ENCODE measurements at places on chromosomes 2 and 18. TPM values are rescaled to one million over a fixed set of nuclear protein-coding genes. Genes with fewer than 3 reads are reported as not detected.
A peak's percentile ranks its signal among the peaks of the same experiment; 100 is the strongest.

DNA sequence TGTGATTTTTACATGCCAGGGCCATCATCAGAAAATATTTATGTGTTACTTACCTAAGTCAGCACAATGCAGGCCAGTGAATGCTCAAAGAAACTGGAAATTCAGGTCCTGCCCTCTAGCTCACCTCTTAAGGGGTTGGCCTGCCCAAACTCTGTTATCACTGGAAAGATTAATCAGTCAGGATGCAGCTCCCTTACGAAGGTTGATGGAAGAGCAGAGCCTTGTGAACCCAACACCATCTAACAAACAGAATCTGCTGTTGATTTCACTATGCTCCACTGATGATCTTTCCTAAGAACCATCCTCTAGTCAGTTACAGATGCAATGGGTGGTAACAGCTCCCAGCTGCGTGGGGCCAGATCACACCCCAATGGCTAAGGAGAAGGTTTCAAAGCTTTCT lies 38.2 kb downstream of the SOX11 start:
- no peak for DNase-seq

- no peak for DNase-seq
Observed at GRCh38 chr2:206962966-206963365, 23.6 kb downstream of the CPO start.

GRCh38 chr2:120451334-120451733 lies 105.4 kb downstream of the INHBB start:
- DNase-seq: no peak

- DNase-seq: peak; percentile 79
Observed at GRCh38 chr2:236572482-236572881, 2.9 kb downstream of the ACKR3 start.

DNA sequence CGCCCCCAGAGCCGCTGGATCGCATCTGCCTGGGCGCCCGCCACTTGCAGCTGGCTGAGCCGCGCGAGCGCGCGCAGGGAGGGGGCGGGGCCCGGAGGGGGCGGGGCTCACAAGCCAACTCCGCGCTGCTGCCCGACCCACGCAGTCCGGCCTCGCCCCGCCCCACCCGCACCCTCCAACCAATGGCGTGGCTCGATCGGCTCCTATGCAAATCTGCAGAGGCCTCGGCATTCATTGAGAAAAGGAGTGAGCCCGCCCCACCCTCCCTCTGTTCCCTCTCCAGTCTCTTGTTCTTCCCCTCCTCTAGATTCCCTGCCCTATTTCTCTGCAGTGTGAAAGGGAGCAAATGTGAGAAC lies at the start of gene ALK:
ALK (minus strand) TSS at position 27 of the 356 bp plus-strand sequence. CDS start 927 bp downstream, outside the sequence.
- peak; percentile 84 for DNase-seq

DNA sequence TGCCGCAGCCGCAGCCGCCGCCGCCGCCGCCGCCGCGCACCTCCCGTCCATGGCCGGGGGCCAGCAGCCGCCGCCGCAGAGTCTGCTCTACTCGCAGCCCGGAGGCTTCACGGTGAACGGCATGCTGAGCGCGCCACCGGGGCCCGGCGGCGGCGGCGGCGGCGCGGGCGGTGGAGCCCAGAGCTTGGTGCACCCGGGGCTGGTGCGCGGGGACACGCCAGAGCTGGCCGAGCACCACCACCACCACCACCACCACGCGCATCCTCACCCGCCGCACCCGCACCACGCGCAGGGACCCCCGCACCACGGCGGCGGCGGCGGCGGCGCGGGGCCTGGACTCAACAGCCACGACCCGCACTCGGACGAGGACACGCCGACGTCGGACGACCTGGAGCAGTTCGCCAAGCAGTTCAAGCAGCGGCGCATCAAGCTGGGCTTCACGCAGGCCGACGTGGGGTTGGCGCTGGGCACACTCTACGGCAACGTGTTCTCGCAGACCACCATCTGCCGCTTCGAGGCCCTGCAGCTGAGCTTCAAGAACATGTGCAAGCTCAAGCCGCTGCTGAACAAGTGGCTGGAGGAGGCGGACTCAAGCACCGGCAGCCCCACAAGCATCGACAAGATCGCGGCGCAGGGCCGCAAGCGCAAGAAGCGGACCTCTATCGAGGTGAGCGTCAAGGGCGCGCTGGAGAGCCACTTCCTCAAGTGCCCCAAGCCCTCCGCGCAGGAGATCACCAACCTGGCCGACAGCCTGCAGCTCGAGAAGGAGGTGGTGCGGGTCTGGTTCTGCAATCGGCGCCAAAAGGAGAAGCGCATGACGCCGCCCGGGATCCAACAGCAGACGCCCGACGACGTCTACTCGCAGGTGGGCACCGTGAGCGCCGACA lies 2.4 kb downstream of the POU3F3 start:
- DNase-seq: no peak

- no peak for DNase-seq
Observed at GRCh38 chr2:6993936-6994335, 76.7 kb downstream of the RNF144A start.

- DNase-seq: no peak
Observed at GRCh38 chr2:130848526-130849210, 12.0 kb downstream of the ARHGEF4 start.

DNA sequence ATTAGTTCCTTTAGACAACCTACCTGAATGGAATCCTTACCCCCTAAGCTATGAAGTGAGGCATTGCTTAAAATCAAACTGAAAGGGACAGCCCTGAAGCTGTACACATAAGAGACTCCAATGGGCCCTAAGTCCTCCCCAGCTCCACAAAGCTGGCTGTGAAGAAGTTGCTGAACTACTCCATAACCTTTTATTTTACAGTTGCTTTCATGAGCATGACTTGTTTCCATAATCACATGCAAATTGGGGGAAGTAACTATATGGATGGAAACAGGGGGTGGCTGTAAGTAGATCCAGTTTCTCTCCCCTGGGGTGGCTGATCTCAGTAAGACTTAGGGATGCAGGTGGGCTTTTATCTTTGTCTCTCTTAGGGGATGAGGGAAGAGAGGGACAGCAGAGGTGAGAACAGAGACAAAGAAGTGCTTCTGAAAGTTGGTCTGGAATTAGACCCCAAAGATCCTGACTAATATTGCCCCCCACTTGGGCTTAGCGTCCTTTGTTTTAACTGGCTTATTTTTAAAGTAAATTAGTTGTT lies 5.5 kb downstream of the FZD5 start:
- no peak for DNase-seq

- no peak for DNase-seq
Observed at GRCh38 chr18:56283316-56283715, 355.1 kb downstream of the TXNL1 start.

- no peak for DNase-seq
Observed at GRCh38 chr2:199310771-199311585, 146.8 kb downstream of the SATB2 start.

DNA sequence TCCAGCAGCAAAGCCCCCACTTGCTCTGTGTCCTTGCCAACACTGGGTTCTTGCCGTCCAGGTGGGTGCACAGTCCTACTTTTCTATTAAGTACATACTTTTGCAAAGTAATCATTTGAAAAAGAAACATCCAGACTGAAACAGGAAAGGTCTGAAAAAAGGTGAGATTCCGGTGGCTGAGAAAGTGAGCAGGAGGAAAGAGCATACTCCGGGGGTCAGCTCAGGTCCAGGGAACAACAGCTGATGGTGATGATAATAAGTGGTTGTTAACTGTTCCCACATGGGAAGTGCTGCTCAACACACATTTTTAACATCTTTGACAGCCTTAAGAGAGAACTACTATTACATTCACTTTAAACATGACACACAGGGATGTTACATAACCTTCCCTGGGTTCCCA lies 86.1 kb upstream of the UXS1 start:
- DNase-seq: no peak

GRCh38 chr2:43648994-43649701 lies 12.1 kb downstream of the PLEKHH2 start:
- DNase-seq: no peak

DNA sequence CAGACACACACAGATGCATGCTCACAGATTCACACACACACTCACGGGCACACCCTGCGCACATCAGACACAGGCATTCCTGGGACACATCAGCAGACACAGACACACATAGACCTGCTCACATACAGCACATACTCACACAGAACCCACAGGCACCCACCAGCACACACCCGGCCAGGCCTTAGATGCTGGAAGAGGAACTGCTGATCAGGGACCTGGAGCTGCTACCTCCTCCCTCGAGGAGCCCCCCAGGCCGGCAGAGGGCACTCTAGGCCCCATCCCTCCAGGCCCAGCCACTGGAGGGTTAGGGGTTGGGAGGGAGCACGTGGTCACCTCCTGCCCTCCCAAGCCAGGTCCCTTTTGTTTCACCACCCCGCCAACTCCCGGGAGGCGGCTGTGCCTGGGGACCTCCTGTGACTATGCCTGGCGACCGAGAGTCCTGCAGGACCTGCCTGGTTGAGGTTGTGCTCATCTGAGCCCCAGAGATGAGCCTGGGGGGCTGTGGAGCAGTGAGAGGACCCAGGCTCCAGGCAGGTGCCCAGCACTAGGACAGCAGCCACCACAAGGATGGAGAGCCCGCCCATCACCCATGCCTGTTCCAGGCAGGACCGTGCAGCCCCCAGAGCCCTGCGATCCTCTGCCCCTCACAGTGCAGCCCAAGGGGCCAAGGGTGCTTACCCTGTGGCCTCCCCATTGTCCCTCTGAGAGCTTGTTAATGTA lies 21.0 kb upstream of the PTMA start:
- no peak for DNase-seq

GRCh38 chr2:134668821-134669220 lies 50.0 kb downstream of the TMEM163 start:
- DNase-seq: no peak

- no peak for DNase-seq
Observed at GRCh38 chr2:108637304-108637669, 82.0 kb upstream of the RANBP2 start.

DNA sequence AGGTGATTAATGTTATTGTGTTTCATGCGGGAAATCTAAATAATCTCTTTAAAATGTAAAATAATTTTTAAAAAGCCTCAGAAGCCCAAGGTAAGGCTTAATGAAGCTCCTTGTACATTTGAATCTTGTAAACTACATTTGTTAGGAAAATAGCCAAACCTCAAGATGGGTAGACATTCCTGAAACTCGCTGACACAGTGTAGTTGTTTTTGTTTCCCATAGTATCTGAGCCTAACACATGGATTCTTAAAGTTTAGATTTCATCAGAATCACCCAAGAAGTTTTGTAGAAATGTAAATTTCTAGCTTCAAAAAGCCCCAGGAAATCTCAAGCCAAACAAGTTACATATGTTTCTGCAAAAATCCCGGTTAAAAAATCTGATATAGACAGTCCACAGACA lies 1221.1 kb upstream of the ACVR2A start:
- no peak for DNase-seq

- no peak for DNase-seq
Observed at GRCh38 chr2:134586326-134586965, 132.4 kb downstream of the TMEM163 start.

The ACMSD gene
- total RNA-seq: not detected

The MALL gene
- total RNA-seq: 19.6 TPM

The CRYGD gene
- total RNA-seq: not detected

The HJURP gene
- not detected for total RNA-seq
